ENCODE measurements at places on chromosomes 11 and 22. TPM values are rescaled to one million over a fixed set of nuclear protein-coding genes. Genes with fewer than 3 reads are reported as not detected.

DNA sequence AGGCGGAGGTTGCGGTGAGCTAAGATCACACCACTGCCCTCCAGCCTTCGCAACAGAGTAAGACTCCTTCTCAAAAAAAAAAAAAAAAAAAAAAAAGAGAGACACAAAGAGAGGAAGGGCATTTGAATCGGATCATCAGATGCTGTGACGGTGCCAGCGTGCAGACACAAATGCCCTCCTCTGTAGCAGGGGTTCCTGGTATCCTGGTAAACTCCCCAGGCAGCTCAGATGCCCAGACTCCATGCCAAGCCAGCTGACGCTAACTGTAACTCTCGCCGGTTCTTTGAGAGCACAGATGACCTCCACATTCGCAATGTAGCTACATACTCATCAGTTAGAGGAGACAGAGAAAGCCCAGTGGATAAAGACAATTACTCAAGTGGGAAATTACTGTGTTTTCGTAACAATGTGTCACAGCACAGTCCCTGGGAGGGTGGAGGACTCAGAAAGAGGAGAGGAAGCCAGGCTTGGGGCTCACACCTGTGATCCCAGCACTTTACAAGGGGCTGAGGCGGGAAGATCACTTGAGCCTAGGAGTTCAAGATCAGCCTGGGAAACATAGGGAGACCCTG, 153.1 kb downstream of the BRD1 start:
- H3K36me3 ChIP-seq, result no peaks in the 10 kb centered on the region
- H3K4me3 ChIP-seq, result no peak overlapping the region
- no peak for DNase-seq

DNA sequence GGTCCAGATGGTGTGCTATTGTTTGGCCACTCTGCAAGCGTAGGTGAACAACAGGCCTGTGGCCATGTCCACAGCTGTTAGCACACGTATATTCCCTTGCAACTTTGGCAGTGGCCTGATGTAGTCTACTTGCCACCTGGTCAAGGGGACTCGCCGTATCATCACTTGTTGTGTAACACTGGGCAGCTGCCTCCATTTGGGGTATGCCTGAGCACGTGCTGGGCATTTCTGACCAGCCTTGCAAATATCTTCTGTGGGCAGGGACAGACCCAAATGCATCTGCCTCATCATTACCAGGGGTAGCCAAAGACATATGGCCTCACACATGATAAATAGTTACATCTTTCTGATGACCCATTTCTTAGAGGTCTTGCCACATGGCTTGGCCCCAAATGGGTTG, 434.2 kb downstream of the DYNC2H1 start:
- no peak for DNase-seq
- 0 out of 2 replicates have a peak, but pooled peaks cover 2% of the 10 kb centered on the region for H3K27me3 ChIP-seq
- H3K4me1 ChIP-seq, result no peaks in the 10 kb centered on the region
- H3K27ac ChIP-seq, result no peak overlapping the region
- no peaks in the 10 kb centered on the region for H3K36me3 ChIP-seq

GRCh38 chr22:21690401-21690801, 24.6 kb downstream of the PPIL2 start:
- no peak overlapping the region for H3K27ac ChIP-seq
- no peak overlapping the region for H3K4me3 ChIP-seq
- no peaks in the 10 kb centered on the region for H3K36me3 ChIP-seq
- H3K27me3 ChIP-seq, result no peaks in the 10 kb centered on the region

- H3K36me3 ChIP-seq, result no peaks in the 10 kb centered on the region
- H3K27me3 ChIP-seq, result no peaks in the 10 kb centered on the region
- peak overlapping the region; percentile 54 for H3K4me3 ChIP-seq
- peak; percentile 94 for DNase-seq
Measured at GRCh38 chr11:10933455-10934292, 75.8 kb upstream of the ZBED5 start.

GRCh38 chr22:32218470-32218869, 13.6 kb upstream of the RFPL2 start:
- H3K36me3 ChIP-seq, result no peaks in the 10 kb centered on the region
- no peaks in the 10 kb centered on the region for H3K4me1 ChIP-seq
- no peak overlapping the region for H3K27ac ChIP-seq
- H3K4me3 ChIP-seq, result no peak overlapping the region
- DNase-seq, result no peak

- no peaks in the 10 kb centered on the region for H3K27me3 ChIP-seq
- no peak overlapping the region for H3K4me3 ChIP-seq
- peak; percentile 83 for DNase-seq
- no peaks in the 10 kb centered on the region for H3K4me1 ChIP-seq
- H3K27ac ChIP-seq, result no peak overlapping the region
- H3K36me3 ChIP-seq, result no peaks in the 10 kb centered on the region
Measured at GRCh38 chr11:18650859-18651557, 16.9 kb upstream of the SPTY2D1 start.

- H3K4me3 ChIP-seq, result no peak overlapping the region
- no peaks in the 10 kb centered on the region for H3K27me3 ChIP-seq
- H3K36me3 ChIP-seq, result no peaks in the 10 kb centered on the region
- DNase-seq, result no peak
- peaks cover 37% of the 10 kb centered on the region for H3K4me1 ChIP-seq
- no peak overlapping the region for H3K27ac ChIP-seq
Measured at GRCh38 chr11:79437278-79437980, 3.4 kb downstream of the TENM4 start.

DNA sequence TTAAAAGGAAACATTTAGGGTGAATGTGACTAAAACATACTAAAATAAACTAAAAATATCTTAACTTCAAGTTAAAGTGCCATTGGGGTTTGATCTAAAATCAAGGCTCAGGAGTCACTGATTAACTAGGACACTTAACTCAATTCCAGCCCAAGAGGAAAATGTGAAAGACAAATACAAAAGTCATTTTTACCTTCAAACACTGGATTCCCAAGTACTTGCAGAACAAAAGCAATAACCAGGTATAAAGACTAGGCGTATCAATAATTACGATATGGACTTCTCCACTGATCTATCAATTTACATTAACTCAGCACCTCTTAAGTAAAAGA, 15.6 kb downstream of the ALKBH8 start:
- no peaks in the 10 kb centered on the region for H3K4me1 ChIP-seq
- no peak overlapping the region for H3K4me3 ChIP-seq
- DNase-seq, result no peak
- H3K36me3 ChIP-seq, result peaks cover 70% of the 10 kb centered on the region

- no peak overlapping the region for H3K4me3 ChIP-seq
- H3K36me3 ChIP-seq, result peaks cover 30% of the 10 kb centered on the region
- no peaks in the 10 kb centered on the region for H3K27me3 ChIP-seq
Measured at GRCh38 chr22:19516378-19517170, 7.6 kb downstream of the CLDN5 start.

GRCh38 chr11:81852896-81853295, 880.8 kb downstream of the FAM181B start:
- no peaks in the 10 kb centered on the region for H3K36me3 ChIP-seq
- H3K4me1 ChIP-seq, result no peaks in the 10 kb centered on the region
- no peaks in the 10 kb centered on the region for H3K27me3 ChIP-seq
- H3K4me3 ChIP-seq, result no peak overlapping the region

- peaks cover 22% of the 10 kb centered on the region for H3K4me1 ChIP-seq
- no peak overlapping the region for H3K4me3 ChIP-seq
- no peak for DNase-seq
- H3K27me3 ChIP-seq, result no peaks in the 10 kb centered on the region
- no peaks in the 10 kb centered on the region for H3K36me3 ChIP-seq
Measured at GRCh38 chr11:35798983-35799382, 136.4 kb downstream of the TRIM44 start.

GRCh38 chr22:45298934-45299505, 10.7 kb upstream of the FAM118A start:
- H3K36me3 ChIP-seq, result no peaks in the 10 kb centered on the region
- H3K27ac ChIP-seq, result no peak overlapping the region
- no peaks in the 10 kb centered on the region for H3K4me1 ChIP-seq
- DNase-seq, result no peak

GRCh38 chr11:68962527-68963250, 18.1 kb downstream of the MRGPRD start:
- no peak overlapping the region for H3K4me3 ChIP-seq
- no peaks in the 10 kb centered on the region for H3K36me3 ChIP-seq
- H3K27me3 ChIP-seq, result no peaks in the 10 kb centered on the region

- H3K4me1 ChIP-seq, result peaks cover 24% of the 10 kb centered on the region
- H3K36me3 ChIP-seq, result no peaks in the 10 kb centered on the region
- H3K27ac ChIP-seq, result no peak overlapping the region
- DNase-seq, result peak; percentile 72
- H3K27me3 ChIP-seq, result no peaks in the 10 kb centered on the region
Measured at GRCh38 chr22:39949964-39950737, 10.0 kb upstream of the TMA7B start.

DNA sequence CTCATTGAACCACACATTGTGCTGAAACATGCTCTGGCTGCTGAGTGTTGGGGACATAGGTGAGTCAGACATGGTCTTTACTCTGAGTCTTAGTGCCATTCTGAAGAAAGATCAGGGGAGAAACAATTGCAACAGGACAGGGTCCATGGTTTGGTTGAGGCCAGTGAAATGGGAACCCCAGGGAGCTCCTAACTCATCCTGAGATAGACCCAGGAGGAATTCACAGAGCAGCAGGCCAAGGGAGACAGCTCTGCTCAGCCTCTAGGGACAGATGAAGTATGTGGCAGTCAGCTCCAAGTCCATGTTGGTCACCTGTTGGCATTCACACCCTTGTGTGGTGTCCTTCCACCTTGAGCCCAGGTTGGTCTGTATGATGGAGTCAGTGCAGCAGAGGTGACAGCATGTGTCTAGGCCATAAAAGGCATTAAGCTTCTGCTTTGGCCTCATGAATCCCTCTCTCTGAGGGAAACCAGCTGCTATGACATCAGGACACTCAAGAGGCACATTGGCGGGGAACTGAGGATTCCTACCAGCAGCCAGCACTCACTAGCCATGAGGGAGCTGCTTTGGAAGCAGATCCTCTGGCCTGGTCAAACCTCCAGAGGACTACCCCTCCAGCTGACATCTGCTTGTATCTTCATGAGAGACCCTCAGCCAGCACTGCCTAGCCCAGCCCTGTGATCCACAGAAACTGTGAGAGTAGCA, 50.3 kb upstream of the MYEOV start:
- H3K27me3 ChIP-seq, result no peaks in the 10 kb centered on the region
- no peak for DNase-seq
- no peaks in the 10 kb centered on the region for H3K4me1 ChIP-seq

DNA sequence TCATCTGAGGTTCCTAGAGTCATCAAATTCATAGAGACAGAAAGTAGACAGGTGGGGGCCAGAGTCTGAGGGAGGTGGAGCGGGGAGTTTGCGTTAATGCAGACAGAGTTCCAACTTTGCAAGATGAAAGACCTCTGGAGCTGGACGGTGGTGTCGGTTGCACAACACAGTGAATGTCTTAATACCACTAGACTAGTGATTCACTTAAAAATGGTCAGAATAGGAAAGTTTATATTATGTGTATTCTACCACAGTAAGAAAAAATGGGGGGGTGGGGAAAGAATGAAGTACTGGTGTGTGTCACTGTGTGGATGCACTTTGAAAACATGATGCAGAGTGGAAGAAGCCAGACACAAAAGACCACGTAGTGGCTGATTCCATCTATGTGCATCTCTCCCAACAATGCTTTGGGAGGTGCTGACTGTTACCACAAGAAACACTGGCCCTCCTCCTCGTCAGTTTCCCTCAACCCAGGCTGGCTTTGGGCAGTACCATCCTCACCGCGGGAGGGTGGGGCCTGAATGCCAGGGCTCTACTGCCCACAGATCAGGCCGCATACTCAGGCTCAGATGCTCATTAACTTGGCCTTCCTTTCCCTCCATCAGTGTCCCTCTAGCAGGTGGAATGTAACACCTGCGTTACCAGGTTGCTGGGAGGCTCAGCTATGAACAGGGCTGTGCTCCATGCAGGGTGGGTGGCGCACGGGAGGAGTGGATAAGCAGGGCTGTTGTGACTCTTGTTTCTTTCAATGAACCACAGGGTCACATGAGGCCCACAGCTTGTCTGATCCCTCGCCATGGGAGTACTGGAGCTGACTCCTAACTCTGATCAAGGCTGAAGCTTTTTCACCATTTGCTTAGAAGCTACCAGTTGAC, 297.0 kb downstream of the CTTN start:
- no peak for DNase-seq
- no peak overlapping the region for H3K4me3 ChIP-seq
- H3K27me3 ChIP-seq, result no peaks in the 10 kb centered on the region
- no peaks in the 10 kb centered on the region for H3K4me1 ChIP-seq
- H3K27ac ChIP-seq, result no peak overlapping the region
- no peaks in the 10 kb centered on the region for H3K36me3 ChIP-seq

GRCh38 chr22:25650833-25651232, 86.4 kb downstream of the GRK3 start:
- H3K27ac ChIP-seq, result no peak overlapping the region
- H3K36me3 ChIP-seq, result no peaks in the 10 kb centered on the region
- DNase-seq, result peak; percentile 66
- H3K27me3 ChIP-seq, result no peaks in the 10 kb centered on the region
- no peak overlapping the region for H3K4me3 ChIP-seq

GRCh38 chr11:22668005-22668796, 1.8 kb downstream of the GAS2 start:
- H3K4me1 ChIP-seq, result no peaks in the 10 kb centered on the region
- no peaks in the 10 kb centered on the region for H3K27me3 ChIP-seq
- no peak overlapping the region for H3K4me3 ChIP-seq
- DNase-seq, result no peak
- H3K36me3 ChIP-seq, result no peaks in the 10 kb centered on the region

GRCh38 chr11:95088946-95089619, 563 bp upstream of the ENDOD1 start:
- DNase-seq, result no peak
- peaks cover 32% of the 10 kb centered on the region for H3K4me1 ChIP-seq
- no peak overlapping the region for H3K27ac ChIP-seq
- peak overlapping the region; percentile 79 for H3K4me3 ChIP-seq
- H3K36me3 ChIP-seq, result no peaks in the 10 kb centered on the region

Gene SMTNL1
- total RNA-seq, result not detected

Gene KCNJ4
- total RNA-seq, result not detected

Gene PDGFD
- total RNA-seq, result 360 TPM

Gene BARX2
- total RNA-seq, result not detected

Gene RTN4RL2
- total RNA-seq, result not detected

Gene MS4A12
- total RNA-seq, result 6.3 TPM

Gene F2
- total RNA-seq, result not detected

Gene THAP12
- total RNA-seq, result 126 TPM

Gene CNTN5
- total RNA-seq, result not detected

Gene OR52I2
- not detected for total RNA-seq

Gene FDX1
- total RNA-seq, result 24.0 TPM

Gene SLC25A18
- not detected for total RNA-seq

Gene TMEM151A
- total RNA-seq, result not detected

Gene SPON1
- total RNA-seq, result not detected
